ENCODE measurements at places on chromosomes 2 and 18. TPM values are rescaled to one million over a fixed set of nuclear protein-coding genes. Genes with fewer than 3 reads are reported as not detected.

Gene CFC1
- polyA plus RNA-seq = not detected

Gene NTSR2
- polyA plus RNA-seq = not detected

Gene ZNF396
- polyA plus RNA-seq = 0.87 TPM

Gene MEP1B
- 0.12 TPM for polyA plus RNA-seq

Gene CCDC88A
- polyA plus RNA-seq = 9.5 TPM

Gene ANKRD62
- not detected for polyA plus RNA-seq

DNA sequence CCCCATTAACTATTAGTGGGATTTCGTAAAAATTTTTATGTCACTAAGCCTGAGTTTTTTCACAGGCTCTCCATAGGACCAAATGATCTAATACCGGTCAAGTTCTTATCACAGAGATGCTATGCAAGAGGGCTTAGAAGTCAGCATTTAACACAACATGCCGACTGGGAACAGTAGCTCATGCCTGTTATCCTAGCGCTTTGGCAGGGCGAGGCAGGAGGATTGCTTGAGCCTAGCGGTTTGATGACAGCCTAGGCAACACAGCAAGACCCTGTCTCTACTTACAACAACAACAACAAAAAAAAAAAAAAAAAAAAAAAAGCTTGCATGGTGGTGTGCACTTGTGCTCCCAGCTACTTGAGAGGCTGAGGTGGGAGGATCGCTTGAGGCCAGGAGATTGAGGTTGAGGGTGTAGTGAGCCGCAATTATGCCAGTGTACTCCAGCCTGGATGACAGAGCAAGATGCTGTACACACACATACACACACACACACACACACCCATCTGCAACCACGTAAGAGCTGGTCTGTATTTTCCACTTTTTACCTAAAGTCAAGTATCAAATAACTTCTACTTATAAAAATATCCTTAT is 67.6 kb upstream of the FAM124B start:
- H3K4me1 ChIP-seq = no peaks in the 10 kb centered on the region
- no peak for DNase-seq
- no peak overlapping the region for H3K4me3 ChIP-seq
- H3K27ac ChIP-seq = no peak overlapping the region
- no peaks in the 10 kb centered on the region for H3K27me3 ChIP-seq
- peaks cover 8% of the 10 kb centered on the region for H3K36me3 ChIP-seq

- peaks cover 74% of the 10 kb centered on the region for H3K4me1 ChIP-seq
- no peaks in the 10 kb centered on the region for H3K36me3 ChIP-seq
- DNase-seq = no peak
- no peak overlapping the region for H3K4me3 ChIP-seq
Measured at GRCh38 chr2:241105641-241106040, 3.6 kb upstream of the MTERF4 start.

- no peak overlapping the region for H3K4me3 ChIP-seq
- no peaks in the 10 kb centered on the region for H3K4me1 ChIP-seq
- H3K36me3 ChIP-seq = no peaks in the 10 kb centered on the region
Measured at GRCh38 chr2:201707142-201707541, 8.7 kb upstream of the MPP4 start.

DNA sequence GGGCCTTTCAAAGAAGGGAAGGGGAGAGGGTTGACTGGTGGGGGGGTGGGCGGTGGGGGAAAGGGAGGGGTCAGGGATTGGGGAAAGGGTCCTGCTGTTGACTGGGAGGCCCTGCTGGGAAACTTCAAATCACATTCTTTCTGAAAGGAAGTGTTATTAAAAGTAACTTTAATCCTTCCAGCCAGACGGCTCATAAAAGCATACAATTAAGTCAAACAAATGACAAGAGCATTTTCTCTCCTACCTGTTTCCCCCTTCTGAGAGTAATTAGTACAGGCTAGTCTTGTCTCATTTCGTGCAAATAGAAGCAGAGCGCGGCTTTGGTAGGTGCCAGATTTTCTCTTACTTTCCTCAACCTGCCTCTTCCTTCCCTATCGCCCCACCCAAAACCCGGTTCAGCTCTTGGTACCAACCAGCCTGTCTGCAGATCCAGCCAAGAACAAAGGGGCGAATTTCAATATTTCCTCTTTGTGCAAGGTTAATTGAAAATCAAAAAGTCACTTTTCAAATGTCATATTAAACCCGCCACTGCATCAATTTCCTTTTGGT is 2112.6 kb upstream of the PIK3C3 start:
- DNase-seq = no peak
- no peaks in the 10 kb centered on the region for H3K4me1 ChIP-seq
- no peaks in the 10 kb centered on the region for H3K36me3 ChIP-seq
- H3K4me3 ChIP-seq = no peak overlapping the region

- H3K27me3 ChIP-seq = no peaks in the 10 kb centered on the region
- no peak overlapping the region for H3K27ac ChIP-seq
- H3K4me3 ChIP-seq = no peak overlapping the region
- no peaks in the 10 kb centered on the region for H3K4me1 ChIP-seq
- no peaks in the 10 kb centered on the region for H3K36me3 ChIP-seq
Measured at GRCh38 chr18:46480226-46480625, 176.8 kb downstream of the LOXHD1 start.

DNA sequence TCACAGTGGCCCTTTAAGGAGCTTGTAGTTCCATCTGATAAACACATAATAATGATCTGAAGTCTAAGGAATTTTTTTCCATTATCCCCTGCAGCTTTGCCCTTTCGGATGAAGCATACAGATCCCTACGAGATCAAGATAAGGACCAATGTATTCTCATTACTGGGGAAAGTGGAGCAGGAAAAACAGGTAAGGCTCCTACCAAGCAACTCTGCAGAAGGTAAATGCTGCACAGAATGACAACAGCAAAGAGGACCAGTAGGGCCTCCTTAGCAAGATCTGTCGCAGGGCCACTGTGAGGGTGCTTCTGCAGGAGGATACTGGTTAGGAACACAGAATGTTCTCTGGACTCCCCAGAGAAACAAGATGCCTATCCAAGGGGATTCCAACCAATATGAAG is 84.6 kb downstream of the MYO1B start:
- DNase-seq = no peak
- H3K4me1 ChIP-seq = no peaks in the 10 kb centered on the region

DNA sequence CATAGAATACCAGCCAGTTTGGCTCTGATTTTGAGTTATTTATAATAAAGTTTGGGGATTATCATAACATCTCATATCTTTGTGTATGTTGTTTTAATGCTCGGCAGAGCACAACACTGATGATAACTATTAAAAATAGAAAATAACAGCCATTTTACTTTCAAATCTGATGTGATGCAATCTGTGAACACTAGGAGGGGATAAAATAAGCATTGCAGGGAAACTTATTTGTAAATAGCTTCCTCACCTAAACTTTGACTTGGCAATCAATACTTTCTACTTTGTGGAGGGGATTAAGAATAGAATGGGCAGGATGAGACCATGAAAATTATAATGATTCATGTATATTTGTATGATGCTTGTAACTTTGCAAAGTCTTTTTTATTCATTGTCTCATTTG is 54.4 kb downstream of the USP14 start:
- H3K36me3 ChIP-seq = peaks cover 44% of the 10 kb centered on the region
- no peaks in the 10 kb centered on the region for H3K27me3 ChIP-seq
- H3K27ac ChIP-seq = no peak overlapping the region
- H3K4me1 ChIP-seq = no peaks in the 10 kb centered on the region
- H3K4me3 ChIP-seq = no peak overlapping the region

- no peak overlapping the region for H3K27ac ChIP-seq
- no peaks in the 10 kb centered on the region for H3K4me1 ChIP-seq
- DNase-seq = no peak
- no peak overlapping the region for H3K4me3 ChIP-seq
- H3K27me3 ChIP-seq = no peaks in the 10 kb centered on the region
Measured at GRCh38 chr18:76588601-76589226, 93.7 kb upstream of the ZNF516 start.

DNA sequence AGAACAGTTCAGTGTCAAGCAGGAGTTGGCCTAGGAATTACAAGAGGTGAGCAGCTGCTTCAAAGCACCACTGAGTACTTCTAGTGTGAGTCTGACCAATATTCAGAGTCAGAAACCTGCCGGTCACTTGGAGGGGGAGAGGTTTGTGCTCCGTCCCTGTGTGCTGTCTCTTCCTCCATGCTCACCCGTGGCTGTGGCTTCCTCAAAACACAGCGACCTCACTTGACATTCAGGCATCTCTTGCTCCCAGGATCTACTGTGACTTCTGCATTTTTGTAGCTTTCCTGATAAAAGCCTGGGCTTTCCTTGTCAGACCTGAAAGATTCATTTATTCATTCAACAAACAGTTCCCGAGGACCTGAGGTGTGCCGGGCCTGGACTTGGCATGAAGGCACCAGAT is 32.9 kb downstream of the TPRKB start:
- H3K4me1 ChIP-seq = no peaks in the 10 kb centered on the region
- no peaks in the 10 kb centered on the region for H3K27me3 ChIP-seq
- H3K36me3 ChIP-seq = no peaks in the 10 kb centered on the region
- no peak overlapping the region for H3K27ac ChIP-seq

- H3K27ac ChIP-seq = no peak overlapping the region
- no peaks in the 10 kb centered on the region for H3K4me1 ChIP-seq
- H3K36me3 ChIP-seq = no peaks in the 10 kb centered on the region
Measured at GRCh38 chr2:15729709-15730544, 138.3 kb downstream of the DDX1 start.

DNA sequence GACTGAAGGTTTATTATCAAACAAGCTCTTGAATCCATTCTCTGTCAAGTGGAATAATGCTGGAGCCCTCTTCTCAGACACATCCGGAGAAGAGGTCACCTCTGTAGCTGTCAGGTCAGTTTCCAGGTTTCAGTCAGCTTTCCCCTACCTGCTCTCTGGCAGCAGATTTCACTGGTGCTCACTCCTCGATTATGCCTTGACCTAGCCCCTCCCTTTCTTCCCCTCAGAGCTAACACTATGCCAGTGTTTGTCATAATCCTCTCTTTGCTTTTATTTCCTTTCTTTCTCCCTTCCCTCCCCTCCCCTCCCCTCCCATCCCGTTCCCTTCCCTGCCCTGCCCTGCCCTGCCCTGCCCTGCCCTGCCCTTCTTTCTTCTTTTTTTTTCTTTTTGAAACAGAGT is 22.5 kb upstream of the PLEKHM3 start:
- DNase-seq = no peak
- no peak overlapping the region for H3K4me3 ChIP-seq
- no peaks in the 10 kb centered on the region for H3K36me3 ChIP-seq
- no peaks in the 10 kb centered on the region for H3K27me3 ChIP-seq

DNA sequence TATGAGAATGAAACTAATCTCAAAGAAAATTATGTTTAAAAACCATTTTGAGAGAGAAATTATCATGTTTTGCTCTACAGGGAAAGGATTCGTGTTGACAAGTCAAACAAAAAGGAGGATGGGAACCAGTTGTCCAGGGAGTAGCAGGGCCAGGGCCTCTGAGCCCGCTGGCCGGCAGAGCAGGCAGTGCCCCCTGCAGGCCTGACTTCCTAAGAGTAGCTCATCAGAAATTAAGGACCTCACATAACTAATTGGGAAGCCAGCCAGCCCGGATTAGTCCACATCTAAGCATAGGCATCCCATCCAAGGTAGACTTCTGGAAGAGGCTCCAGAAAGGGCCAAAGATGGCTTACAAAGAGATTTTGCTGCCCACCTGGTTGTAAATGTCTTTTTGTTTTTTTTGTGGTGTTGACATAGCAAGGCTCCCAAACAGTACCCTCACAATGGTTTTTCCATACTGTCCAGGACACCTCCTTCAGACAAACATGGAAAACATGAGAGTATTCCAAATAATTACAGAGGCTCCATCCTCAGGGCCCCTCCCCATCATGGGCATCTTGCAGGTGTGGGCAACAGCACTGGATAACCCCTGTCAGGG is 241.2 kb upstream of the TANK start:
- H3K36me3 ChIP-seq = no peaks in the 10 kb centered on the region
- no peaks in the 10 kb centered on the region for H3K27me3 ChIP-seq
- no peak overlapping the region for H3K4me3 ChIP-seq
- H3K27ac ChIP-seq = no peak overlapping the region
- no peaks in the 10 kb centered on the region for H3K4me1 ChIP-seq

DNA sequence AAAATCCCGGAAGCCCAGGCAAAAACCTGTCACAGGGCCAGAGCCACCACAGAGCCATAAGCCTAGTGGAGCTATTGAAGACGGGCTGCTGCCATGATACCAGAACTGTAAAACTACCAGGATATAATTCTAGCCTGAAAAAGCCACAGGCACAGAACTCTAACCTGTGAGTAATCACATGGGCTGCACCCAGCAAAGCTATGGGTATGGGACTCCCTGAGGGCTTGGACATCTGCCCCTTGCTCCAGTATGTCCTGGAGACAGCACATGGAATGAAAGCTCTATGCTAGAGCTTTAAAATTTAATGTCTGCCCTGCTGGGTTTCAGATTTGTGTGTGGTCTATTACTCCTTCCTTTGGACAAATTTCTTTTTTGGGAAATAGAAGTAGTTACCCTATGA is 2183.6 kb upstream of the CELF4 start:
- no peak for DNase-seq
- H3K36me3 ChIP-seq = no peaks in the 10 kb centered on the region
- H3K4me3 ChIP-seq = no peak overlapping the region
- H3K4me1 ChIP-seq = no peaks in the 10 kb centered on the region

DNA sequence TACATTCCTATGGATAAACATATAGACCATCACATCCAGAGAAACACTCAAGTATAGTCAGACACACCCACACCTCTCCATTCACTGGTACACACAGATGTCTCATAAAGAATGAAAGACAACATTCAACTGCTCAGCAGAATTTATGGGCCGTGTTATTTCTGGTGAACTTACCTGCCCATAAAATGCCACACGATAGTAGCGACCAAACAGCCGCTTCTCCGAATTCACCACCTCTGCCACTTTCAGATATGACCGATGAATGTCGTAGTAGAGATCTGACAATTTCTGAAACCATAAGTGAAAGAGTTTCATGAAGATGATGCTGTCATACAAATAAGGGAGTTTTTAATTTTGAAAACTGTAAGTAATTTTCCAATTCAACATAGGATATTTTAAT is 70.7 kb upstream of the CCDC195 start:
- H3K36me3 ChIP-seq = peaks cover 50% of the 10 kb centered on the region
- no peak for DNase-seq
- H3K4me1 ChIP-seq = no peaks in the 10 kb centered on the region
- no peak overlapping the region for H3K4me3 ChIP-seq

- H3K27ac ChIP-seq = no peak overlapping the region
- no peaks in the 10 kb centered on the region for H3K27me3 ChIP-seq
- H3K4me3 ChIP-seq = no peak overlapping the region
Measured at GRCh38 chr2:11286749-11287148, 57.7 kb downstream of the ROCK2 start.

- H3K4me1 ChIP-seq = peaks cover 18% of the 10 kb centered on the region
- peak overlapping the region; percentile 77 for H3K27ac ChIP-seq
- H3K27me3 ChIP-seq = no peaks in the 10 kb centered on the region
- no peak for DNase-seq
- peak overlapping the region; percentile 69 for H3K4me3 ChIP-seq
- peaks cover 13% of the 10 kb centered on the region for H3K36me3 ChIP-seq
Measured at GRCh38 chr2:189673661-189674373, 653 bp upstream of the ANKAR start.

Data from CD8-positive, alpha-beta memory T cell (primary cell).